ENCODE measurements at places on chromosomes 2 and 18.

GRCh38 chr2:181859803-181860202 is 31.7 kb upstream of the ITPRID2 start:
- no peak for DNase-seq

DNA sequence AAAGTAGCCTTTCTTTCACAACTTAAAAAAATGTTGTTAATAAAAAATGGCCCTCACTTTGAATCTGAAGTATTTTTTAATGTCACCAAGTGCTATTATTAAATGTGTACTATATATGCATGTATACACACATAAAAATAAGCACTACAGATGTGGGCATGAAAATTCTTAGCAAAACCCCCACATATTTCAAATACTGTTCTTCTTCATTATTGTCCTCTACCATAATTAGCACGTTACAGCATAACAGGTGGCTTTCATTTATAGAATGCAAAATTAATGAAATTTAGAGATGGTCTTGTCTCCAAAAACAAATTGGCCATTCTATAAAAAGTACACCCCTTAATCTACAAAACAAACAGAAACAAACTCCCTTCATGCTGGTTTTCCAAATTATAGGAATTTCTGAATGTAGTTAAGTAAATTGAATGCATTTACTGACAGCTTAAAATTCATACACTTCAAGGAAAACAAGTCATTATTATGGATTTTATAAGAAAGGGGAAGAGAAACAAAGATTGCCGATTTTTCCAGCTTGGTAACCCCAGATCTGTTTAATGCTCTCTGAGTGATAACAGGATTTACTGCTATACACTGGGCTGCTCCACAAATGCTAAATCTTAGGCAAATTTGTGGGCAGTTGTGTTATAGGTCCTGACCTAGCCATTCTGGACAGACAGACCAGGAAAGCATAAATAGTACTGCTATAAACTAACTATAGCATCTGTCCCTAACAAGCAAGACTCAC is 67.2 kb downstream of the SPRED2 start:
- DNase-seq = no peak

DNA sequence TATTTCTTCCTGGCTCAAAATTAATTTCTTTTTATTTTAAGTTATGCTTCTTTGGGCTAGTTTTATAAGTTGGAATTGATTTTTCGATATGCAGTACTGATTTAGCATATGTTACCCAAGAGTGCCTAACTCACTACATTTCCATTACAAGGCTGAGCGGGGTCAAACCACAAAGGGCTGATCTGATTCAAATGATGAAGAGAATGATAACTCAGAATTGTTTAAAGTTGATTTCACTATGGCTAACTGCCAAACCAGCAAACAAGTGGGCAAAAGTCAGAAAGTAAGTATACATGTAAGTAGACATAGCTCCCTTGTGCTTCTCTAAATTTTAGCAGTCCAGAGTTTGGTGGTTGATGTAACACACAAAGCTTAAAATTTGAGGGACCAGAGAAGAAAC is 35.6 kb downstream of the RAD51AP2 start:
- no peak for DNase-seq

GRCh38 chr18:57780318-57780705 is 22.8 kb downstream of the ATP8B1 start:
- no peak for DNase-seq

- no peak for DNase-seq
Measured at GRCh38 chr2:101754618-101755017, 57.1 kb downstream of the MAP4K4 start.

GRCh38 chr18:69400253-69400975 is at the start of gene DOK6:
DOK6 (plus strand) TSS chr18:69400888.
- no peak for DNase-seq

- no peak for DNase-seq
Measured at GRCh38 chr2:45344071-45344470, 267.0 kb downstream of the SRBD1 start.
